ENCODE measurements at places on chromosomes 6 and 20. TPM values are rescaled to one million over a fixed set of nuclear protein-coding genes. Genes with fewer than 3 reads are reported as not detected.

GRCh38 chr20:37622728-37623127 lies 71.1 kb upstream of the CTNNBL1 start:
- no peak for DNase-seq

DNA sequence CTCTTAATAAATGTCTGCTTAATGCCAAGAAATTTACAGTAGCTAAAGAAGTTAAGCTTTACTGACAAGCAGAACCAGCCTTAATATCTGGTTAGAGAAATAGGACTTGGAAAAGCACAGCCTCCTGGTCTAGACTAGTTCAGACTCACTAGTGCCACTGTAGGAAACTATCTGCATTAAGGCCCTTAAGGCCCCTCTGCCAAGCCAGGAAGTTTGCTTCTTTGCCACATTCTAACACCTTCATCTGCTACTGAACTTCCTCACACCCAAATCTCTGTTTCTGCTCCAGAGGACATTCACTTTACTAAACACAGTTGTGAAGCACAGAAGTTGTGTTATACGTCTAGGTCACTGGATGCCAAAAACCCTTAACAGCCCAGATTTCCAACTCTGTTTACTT lies 302.8 kb downstream of the BTBD9 start:
- no peak for DNase-seq

GRCh38 chr20:47243532-47244305 lies 112.8 kb downstream of the ZMYND8 start:
- no peak for DNase-seq

GRCh38 chr20:10733122-10733521 lies 59.3 kb upstream of the JAG1 start:
- DNase-seq: no peak

GRCh38 chr6:69129046-69129445 lies 494.0 kb downstream of the ADGRB3 start:
- no peak for DNase-seq

- DNase-seq: no peak
These were observed 34.6 kb downstream of the FBXO5 start for GRCh38 chr6:152948150-152948768.

- DNase-seq: no peak
These were observed 164.8 kb upstream of the QKI start for GRCh38 chr6:163249651-163250101.

DNA sequence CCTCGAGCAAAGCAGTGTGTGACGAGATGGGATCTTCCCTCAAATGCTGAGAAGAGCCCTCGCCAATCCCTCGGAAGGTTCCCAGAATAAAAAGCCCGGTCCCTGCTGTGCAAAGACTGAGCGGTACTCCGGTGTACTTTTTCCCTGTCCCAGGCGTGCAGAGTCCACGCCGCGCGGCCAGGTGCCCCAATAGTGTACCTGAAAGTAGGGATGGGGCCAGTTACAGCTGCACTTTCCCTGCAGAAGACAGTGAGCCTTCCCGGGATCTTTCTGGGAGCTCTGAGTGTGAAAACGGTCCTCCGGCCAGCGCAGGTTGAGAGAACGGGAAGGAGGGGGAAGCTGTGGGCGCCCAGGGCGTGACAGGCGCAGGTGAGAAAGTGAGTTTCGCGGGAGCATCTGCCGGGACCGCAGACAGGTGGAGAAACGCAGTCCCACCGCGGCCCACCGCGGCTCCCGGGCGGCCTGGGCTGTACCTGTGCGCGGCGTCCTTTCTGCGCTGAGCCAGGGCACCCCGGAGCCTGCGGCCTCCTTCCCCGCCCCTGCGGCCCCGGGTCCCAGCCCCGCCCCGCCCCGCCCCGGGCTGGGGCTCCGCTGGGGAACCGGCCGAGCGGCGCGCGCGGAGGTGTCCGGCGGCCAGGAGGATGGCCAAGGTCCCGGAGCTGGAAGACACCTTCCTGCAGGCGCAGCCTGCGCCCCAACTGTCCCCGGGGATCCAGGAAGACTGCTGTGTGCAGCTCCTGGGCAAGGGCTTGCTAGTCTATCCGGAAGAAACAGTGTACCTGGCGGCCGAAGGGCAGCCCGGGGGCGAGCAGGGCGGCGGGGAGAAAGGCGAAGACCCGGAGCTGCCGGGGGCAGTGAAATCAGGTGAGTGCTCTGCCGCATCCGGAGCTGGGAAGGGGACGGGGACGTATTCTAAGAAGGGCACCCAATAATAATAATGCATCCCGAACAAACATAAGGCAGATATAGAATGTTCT lies at the start of gene RFX6:
Gene RFX6, plus strand, starts transcription at position 608 of the 977 bp plus-strand sequence. Its CDS starts 34 bp downstream, at position 642.
- DNase-seq: no peak

DNA sequence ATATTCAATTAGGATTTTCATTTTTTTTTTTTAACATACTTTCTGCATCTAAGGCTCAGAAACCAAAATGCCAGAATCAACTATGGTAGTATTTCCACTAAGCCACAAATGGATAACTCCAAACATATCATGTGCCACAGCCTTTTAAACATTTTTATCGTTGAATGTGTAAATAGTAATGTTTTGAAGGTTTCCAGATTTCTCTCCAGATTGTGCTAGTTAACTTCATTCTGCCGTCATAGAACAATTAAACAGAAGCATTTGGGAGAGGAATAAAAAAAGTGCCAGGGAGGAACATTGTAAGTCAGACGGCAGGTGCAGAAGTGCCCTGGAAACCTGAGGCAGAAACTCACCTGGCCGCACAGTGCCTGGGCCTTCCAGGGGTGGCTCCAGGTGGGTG lies 23.6 kb downstream of the SMOC2 start:
- DNase-seq: no peak

- DNase-seq: no peak
These were observed 366.4 kb downstream of the KIF16B start for GRCh38 chr20:16206817-16207216.

- no peak for DNase-seq
These were observed 44.4 kb downstream of the GOPC start for GRCh38 chr6:117557951-117558350.

DNA sequence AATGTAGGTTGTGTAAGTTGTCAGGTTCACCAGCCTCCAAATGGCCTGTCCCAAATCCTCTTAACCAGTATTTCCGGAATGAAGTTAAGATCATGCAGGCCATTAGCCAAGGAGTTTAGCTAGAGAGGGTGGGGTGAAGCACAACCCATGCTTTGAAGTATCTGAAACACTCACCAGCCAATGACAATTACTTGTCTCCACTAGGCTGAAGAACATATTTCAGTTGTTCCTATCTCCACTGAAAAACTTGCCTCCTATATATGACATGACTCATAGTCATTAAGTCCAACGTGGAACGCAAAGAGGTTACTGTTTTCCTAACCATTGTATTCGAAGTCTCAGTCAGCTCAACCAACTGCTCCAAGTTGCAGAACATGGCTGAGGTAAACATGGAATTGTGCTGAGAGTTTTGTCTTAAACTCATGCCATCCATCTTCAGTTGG lies 37.4 kb upstream of the TNFAIP3 start:
- DNase-seq: no peak

GRCh38 chr6:46863791-46864190 lies 57.9 kb downstream of the ADGRF5 start:
- no peak for DNase-seq

- no peak for DNase-seq
These were observed 671.2 kb downstream of the COL12A1 start for GRCh38 chr6:74534465-74535211.

Gene PGM3
- 34.7 TPM for polyA plus RNA-seq

Gene PSMG4
- 14.2 TPM for polyA plus RNA-seq

Gene POU5F1
- polyA plus RNA-seq: 0.56 TPM

Gene CD83
- polyA plus RNA-seq: 6.8 TPM
